Lower lobe of right lung (tissue), 2 donors: ENCODE measurements at places on chromosomes 2 and 18. TPM values are rescaled to one million over a fixed set of nuclear protein-coding genes. Genes with fewer than 3 reads are reported as not detected.

Gene SCN3A
- total RNA-seq: 1.4 TPM

Gene MAP3K19
- total RNA-seq: 7.2 TPM

Gene ZNF236
- total RNA-seq: 18.0 TPM

Gene MC4R
- 0.35 TPM for total RNA-seq

Gene RNF152
- 13.4 TPM for total RNA-seq

Gene GAREM2
- 2.0 TPM for total RNA-seq

Gene CTNNA2
- total RNA-seq: not detected

- no peak for DNase-seq
- no peak overlapping the region for H3K4me3 ChIP-seq
- no peaks in the 10 kb centered on the region for H3K36me3 ChIP-seq
- H3K4me1 ChIP-seq: peaks cover 39% of the 10 kb centered on the region
- peak overlapping the region; percentile 41 for H3K27ac ChIP-seq
Observed at GRCh38 chr2:45813003-45813941, 161.8 kb downstream of the PRKCE start.

DNA sequence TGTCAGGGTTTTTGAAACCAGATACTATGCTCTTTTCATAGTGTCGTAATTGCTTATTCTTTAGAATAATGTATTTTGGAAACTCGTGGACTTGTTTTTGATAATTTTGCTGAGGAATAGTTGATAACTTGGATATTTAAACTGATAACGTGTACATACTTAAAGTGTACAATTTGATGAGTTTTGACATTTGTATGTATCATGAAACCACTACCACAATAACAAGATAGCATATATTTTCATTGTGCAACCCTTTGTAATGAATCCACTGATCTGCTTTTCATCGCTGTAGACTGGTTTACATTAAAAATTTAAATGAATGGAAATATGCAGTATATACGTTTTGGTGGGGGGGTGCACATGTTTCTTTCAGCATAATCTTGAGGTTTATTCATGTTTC lies 45.8 kb downstream of the AGFG1 start:
- no peaks in the 10 kb centered on the region for H3K36me3 ChIP-seq
- H3K4me3 ChIP-seq: no peak overlapping the region
- H3K27me3 ChIP-seq: no peaks in the 10 kb centered on the region
- no peak overlapping the region for H3K27ac ChIP-seq

GRCh38 chr2:232398293-232399034 lies 8.2 kb upstream of the ALPG start:
- H3K27ac ChIP-seq: no peak overlapping the region
- no peak for DNase-seq
- no peak overlapping the region for H3K4me3 ChIP-seq
- H3K36me3 ChIP-seq: no peaks in the 10 kb centered on the region
- no peaks in the 10 kb centered on the region for H3K27me3 ChIP-seq

- H3K27me3 ChIP-seq: no peaks in the 10 kb centered on the region
- no peak for DNase-seq
- peaks cover 44% of the 10 kb centered on the region for H3K4me1 ChIP-seq
- H3K27ac ChIP-seq: peak overlapping the region; percentile 49
Observed at GRCh38 chr2:46534589-46534988, 55.2 kb downstream of the TMEM247 start.

- no peak overlapping the region for H3K4me3 ChIP-seq
- H3K27me3 ChIP-seq: no peaks in the 10 kb centered on the region
Observed at GRCh38 chr2:25419678-25420242, 78.0 kb upstream of the DNMT3A start.

GRCh38 chr2:161384864-161385263 lies 31.2 kb upstream of the TBR1 start:
- H3K27me3 ChIP-seq: no peaks in the 10 kb centered on the region
- H3K4me1 ChIP-seq: no peaks in the 10 kb centered on the region
- no peak for DNase-seq
- no peak overlapping the region for H3K27ac ChIP-seq

DNA sequence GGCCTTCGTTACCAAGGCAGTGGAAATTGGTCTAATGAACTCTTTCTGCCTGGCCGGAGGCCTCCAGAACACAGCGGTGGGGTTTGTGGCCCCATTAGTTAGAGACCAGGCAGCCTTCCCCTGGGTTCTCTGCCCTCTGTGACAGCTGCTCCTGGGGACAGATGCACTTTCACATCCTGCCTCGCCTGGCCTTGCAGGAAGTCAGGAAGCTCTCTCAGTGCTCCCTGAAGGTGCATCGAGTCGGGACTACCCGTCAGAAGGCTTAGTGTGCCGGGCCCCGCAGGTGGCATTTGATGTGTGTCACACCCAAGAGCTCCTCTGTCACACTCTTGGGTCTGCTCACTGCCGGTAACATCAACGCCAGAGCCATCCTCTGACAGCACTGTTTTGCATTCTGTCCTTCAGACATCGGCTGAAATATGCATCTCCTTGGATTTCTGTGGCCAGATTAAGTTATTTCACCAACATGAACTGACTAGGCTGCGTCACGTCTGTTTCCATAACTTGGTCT lies 158.3 kb downstream of the LDLRAD4 start:
- peaks cover 41% of the 10 kb centered on the region for H3K4me1 ChIP-seq
- DNase-seq: no peak
- peak overlapping the region; percentile 2 for H3K27ac ChIP-seq
- H3K4me3 ChIP-seq: no peak overlapping the region
- no peaks in the 10 kb centered on the region for H3K36me3 ChIP-seq

- H3K27ac ChIP-seq: peak within 1 kb of the TSS; percentile 94
- peak; percentile 59 for DNase-seq
- no peaks in the 10 kb centered on the region for H3K27me3 ChIP-seq
- peak within 1 kb of the TSS; percentile 80 for H3K4me3 ChIP-seq
- H3K36me3 ChIP-seq: peaks cover 26% of the 10 kb centered on the region
Observed at GRCh38 chr2:69914950-69915945, at the start of gene MXD1. Gene MXD1, plus strand, starts transcription at chr2:69915109. Its CDS starts 222 bp downstream, at chr2:69915331.

GRCh38 chr2:146130290-146130689 lies 1610.4 kb upstream of the ZEB2 start:
- H3K4me3 ChIP-seq: no peak overlapping the region
- H3K36me3 ChIP-seq: no peaks in the 10 kb centered on the region
- H3K4me1 ChIP-seq: no peaks in the 10 kb centered on the region
- no peaks in the 10 kb centered on the region for H3K27me3 ChIP-seq

- peaks cover 98% of the 10 kb centered on the region for H3K4me1 ChIP-seq
- peak overlapping the region; percentile 98 for H3K27ac ChIP-seq
- H3K4me3 ChIP-seq: peak overlapping the region; percentile 78
- no peaks in the 10 kb centered on the region for H3K36me3 ChIP-seq
- H3K27me3 ChIP-seq: no peaks in the 10 kb centered on the region
Observed at GRCh38 chr2:46306330-46306751, 9.1 kb downstream of the EPAS1 start.

- no peak overlapping the region for H3K27ac ChIP-seq
- no peak overlapping the region for H3K4me3 ChIP-seq
- H3K36me3 ChIP-seq: no peaks in the 10 kb centered on the region
Observed at GRCh38 chr2:7378591-7378990, 461.4 kb downstream of the RNF144A start.

GRCh38 chr2:145383961-145384360 lies 864.0 kb upstream of the ZEB2 start:
- no peak overlapping the region for H3K27ac ChIP-seq
- no peaks in the 10 kb centered on the region for H3K4me1 ChIP-seq
- no peaks in the 10 kb centered on the region for H3K27me3 ChIP-seq
- no peak overlapping the region for H3K4me3 ChIP-seq
- H3K36me3 ChIP-seq: no peaks in the 10 kb centered on the region

- H3K27me3 ChIP-seq: no peaks in the 10 kb centered on the region
- H3K27ac ChIP-seq: no peak overlapping the region
- no peak overlapping the region for H3K4me3 ChIP-seq
- DNase-seq: no peak
- peaks cover 9% of the 10 kb centered on the region for H3K4me1 ChIP-seq
Observed at GRCh38 chr2:72821118-72821517, 4.7 kb downstream of the EXOC6B start.
